ENCODE measurements at places on chromosomes 6 and 20.

DNA sequence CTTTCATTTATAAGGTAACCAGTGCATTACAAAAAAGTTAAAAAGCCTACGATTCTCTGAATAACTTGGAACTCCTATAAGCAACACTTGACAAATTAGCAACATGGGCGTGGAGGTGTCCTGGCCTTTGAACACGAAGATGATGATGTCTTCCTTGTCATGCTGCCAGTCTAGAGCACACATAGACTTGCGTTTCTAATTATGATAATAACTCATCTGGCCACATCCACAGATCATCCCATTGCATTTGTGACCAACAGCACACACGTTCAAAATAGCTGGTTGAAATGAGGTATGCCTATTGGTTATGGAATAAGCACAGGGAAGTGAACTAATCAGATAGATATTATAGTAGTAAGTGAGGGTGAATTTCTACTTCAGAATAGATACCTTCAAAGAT, 608.9 kb downstream of the PRKN start:
- no peak for DNase-seq

- DNase-seq = peak; percentile 73
Measured at GRCh38 chr6:29926413-29927274, 15.7 kb upstream of the HLA-A start.

DNA sequence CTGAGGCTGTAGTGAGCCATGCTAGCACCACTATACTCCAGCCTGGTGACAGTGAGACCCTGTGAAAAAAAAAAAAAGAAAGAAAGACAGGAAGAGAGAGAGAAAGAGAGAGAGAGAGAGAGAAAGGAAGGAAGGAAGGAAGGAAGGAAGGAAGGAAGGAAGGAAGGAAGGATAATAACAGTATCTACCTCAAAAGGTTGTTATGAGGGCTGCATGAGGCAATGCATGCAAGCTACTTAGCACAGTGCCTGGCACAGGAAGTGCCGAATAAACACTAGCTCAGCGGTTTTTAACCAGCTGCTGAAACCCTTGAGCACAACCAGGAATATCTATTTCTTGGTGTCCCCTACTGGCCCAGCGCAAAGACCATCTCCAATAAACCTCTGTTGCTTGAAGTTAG, 62.3 kb upstream of the TBC1D7 start:
- DNase-seq = no peak

- DNase-seq = no peak
Measured at GRCh38 chr6:127880429-127880828, 20.4 kb downstream of the THEMIS start.

GRCh38 chr6:16320533-16321340, 82.3 kb downstream of the GMPR start:
- DNase-seq = no peak

DNA sequence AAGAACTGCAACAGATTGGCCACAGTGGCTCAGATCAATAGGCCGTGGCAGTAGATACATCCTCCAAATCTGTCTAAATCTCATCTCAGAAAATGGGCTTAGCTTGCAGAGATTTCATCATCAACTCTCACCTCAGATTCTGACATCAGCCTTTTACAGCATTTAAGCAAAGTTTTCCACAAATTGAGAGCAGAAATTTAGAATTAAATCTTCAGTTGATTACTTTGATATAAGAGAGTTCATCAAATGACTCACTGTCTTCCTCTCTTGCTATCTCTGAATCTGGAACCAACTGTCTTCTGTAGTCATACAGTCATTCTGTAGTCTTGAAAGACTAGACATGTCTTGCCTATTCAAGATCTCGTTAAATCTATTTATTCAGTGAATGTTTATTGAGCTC, 45.2 kb upstream of the CTAGE9 start:
- DNase-seq = no peak

DNA sequence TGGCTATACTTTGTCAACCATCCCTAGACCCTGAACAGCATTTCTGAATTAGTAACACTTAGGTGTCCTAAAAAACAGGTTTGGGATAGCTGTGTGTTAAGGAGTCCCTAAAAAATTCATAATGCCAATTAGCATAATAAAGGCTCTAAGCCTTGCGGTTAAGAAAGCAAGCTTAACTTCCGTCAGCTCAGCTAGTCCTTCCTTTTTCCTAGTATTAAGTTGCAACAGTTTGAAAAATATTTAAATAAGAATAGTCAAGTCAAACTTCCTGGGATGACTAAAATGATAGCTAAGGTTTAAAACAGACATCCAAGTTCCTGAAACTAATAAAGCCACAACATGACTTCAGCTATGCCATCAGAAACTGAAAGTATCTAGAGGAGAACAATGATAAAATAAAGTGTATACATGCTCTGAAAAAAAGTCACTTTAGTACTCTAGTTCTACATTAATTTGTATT, 3.5 kb downstream of the AKIRIN2 start:
- DNase-seq = peak; percentile 37

GRCh38 chr6:128847431-128848210, 35.3 kb upstream of the LAMA2 start:
- no peak for DNase-seq

DNA sequence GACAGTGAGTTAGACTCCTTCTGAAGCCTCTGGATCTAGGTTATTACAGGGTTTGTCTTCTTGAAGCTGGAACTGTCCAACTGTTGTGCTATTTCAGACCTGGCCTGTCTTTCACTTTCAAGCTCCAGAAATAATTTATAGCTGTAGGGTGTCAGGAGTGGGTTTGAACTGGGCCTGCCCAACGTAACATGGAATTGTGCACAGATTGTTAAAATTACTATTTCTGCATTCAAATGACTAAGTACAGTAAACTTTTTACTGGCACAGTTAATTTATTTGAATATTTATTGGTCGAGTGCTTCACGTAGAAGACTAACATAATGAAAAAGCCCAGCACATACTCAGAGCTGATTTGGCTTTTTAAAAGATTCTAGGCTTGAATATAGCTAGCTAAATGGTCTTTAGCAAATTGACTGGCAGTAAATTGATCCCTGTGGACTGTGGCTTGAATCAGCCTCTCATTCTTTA, 74.3 kb downstream of the ARID1B start:
- DNase-seq = no peak

DNA sequence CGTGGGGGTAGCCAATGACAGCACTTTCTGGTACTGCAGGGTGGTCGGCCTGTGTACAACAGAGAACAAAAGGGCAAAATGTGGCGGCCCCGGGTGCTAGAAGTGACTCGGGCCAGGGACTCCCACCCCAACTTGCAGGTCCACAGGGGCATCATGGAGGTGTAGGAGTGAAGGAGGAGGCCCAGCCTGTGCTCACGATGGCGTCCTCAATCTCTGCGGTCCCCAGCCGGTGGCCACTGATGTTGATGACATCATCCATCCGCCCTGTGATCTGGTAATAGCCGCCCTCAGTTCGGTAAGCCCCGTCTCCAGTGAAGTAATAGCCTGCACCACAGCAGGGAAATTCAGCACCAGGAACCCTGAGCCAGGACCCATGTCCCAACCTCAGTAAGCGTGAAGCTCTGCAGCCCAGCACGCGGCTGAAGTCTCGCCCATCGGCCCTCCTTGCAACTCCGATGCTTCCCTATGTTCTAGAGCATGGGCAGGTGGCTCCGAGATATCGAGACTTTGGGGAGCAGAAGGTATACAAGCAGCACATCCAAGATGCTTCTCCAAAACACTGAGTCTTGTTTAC, 20.2 kb upstream of the APMAP start:
- DNase-seq = no peak

GRCh38 chr6:10511477-10511876, 9.7 kb upstream of the GCNT2 start:
- no peak for DNase-seq

GRCh38 chr6:87340230-87340629, 4.4 kb upstream of the C6orf163 start:
- no peak for DNase-seq

GRCh38 chr6:90351696-90352095, 55.1 kb upstream of the BACH2 start:
- peak; percentile 52 for DNase-seq

DNA sequence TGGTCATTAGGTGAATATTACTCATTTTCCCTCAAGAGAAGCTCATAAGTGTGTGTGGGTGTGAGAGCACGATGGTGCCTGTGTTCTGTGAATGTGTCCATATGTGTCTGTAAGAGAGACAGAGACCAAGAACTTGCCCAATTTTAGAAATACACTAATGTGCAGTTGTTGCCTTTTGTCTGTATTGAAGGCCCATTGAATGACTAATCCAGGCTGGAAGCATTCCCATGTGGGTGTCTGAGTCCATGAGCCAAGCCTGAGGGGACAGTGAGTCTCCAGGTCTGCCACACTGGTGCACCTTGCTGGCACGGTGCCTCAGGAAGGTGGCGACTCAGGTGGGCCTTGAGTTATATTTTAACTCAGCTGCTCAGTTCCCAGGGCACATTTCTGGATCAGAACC, 25.5 kb upstream of the ASXL1 start:
- DNase-seq = peak; percentile 54

DNA sequence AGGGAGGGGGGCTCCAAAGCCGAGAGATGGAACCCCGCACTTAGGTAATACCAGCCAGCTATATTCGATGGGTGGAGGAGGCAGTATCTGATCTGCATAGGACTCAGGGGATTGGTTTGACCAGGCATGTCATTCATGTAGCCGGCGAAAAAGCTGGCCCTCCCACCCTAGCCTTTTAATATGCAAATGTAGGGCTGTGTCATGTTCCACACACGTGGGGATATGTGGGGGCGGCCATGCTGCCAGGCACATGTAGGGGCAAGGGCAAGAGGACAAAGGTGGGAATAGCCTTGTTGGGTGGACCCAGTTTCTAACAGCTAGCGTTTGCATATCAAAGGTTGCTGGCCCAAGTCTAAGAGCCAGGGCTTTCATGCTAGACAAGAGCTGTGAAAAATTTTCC, 39.1 kb upstream of the DDR1 start:
- no peak for DNase-seq

DNA sequence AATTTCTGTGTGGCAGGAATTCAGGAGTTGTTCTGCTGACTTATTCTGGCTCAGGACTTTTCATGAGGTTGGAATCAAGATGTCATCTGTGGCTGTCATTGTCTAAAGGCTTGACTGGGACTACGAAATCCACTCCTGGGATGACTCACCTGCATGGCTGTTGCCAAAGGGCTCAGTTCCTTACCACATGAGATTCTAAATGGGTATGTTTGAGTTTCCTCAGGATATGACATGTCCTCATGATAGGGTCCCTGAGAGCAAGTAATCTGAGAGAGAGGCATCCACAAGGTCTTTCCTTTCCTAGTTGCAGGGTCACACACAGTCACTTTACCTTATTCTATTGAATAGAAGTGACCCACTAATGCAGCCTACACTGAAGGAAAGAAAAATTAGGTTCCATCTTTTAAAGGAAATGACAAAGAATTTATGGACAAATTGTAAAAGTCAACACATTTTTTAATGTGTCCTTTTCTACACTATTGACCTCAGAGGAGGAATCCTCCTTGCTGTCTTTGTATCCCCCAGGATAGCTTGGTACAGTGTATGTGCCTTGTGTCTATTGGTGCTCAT, 1025.0 kb upstream of the GJE1 start:
- peak; percentile 46 for DNase-seq

DNA sequence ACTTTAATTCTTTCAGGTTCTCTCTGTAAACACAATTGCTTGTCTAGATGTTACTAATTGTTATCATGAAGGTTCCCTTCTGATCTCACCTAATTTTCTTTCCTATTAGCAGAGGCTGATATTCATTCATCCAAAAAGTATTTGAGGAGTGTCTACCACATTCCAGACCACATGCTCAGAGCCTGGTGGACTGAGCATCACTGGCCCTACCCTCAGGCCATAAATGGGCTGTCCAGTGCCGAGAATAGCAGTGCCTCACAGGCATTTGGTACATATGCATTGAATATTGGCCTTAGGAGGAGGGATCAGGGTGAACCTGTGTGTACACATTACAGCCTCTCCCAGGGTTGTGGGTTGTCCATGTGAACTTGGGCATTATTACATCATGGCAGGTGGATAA, 40.4 kb upstream of the PRELID3B start:
- no peak for DNase-seq

- DNase-seq = no peak
Measured at GRCh38 chr6:120147071-120147871, 797.7 kb upstream of the MAN1A1 start.

GRCh38 chr6:74578339-74578738, 627.5 kb downstream of the COL12A1 start:
- DNase-seq = peak; percentile 84

DNA sequence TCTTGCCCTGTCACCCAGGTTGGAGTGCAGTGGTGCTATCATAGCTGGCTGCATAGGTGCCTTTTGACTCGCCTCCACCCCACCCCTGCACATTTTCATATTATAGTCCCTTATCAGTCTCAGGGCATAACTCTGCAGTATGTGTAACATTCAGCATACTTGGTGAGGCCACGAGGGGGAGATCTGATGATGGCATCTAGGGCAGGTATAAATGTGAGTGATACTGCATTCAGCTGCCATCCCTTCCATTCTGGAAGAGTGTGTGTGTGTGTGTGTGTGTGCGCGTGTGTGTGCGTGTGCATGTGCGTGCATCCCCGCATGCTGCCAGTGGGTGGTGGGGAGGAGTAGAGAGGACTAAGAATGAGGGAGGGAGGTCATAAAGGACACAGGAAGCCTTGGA, 81.4 kb downstream of the JARID2 start:
- no peak for DNase-seq

Measured in astrocyte of the spinal cord (primary cell).